ENCODE measurements at places on chromosomes 2 and 18. TPM values are rescaled to one million over a fixed set of nuclear protein-coding genes. Genes with fewer than 3 reads are reported as not detected.

TSGA10 gene
- total RNA-seq = 2.6 TPM

ANKAR gene
- total RNA-seq = 4.5 TPM

CABYR gene
- 7.9 TPM for total RNA-seq

DNA sequence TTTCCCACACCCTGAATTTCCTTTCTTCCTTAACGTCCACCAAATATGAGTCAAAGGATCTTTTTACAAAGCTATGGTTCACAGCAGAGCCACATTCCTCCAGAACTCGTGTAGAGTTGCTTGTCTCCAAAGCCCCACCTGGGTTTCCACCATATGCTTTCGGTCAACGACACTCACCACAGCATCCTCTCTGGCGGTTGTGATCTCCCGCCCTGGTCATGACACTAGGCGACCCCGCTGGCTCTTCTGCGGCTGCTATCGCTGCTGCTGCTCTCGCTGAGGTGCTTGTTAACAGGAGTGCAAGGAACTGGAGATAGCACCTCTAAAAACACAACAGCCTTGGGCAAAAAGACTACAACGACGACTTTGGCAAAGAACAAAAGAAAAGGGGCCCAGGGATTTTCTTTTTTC, 340 bp downstream of the SLC40A1 start:
- H3K27me3 ChIP-seq = peaks cover 13% of the 10 kb centered on the region
- H3K4me1 ChIP-seq = peaks cover 5% of the 10 kb centered on the region
- no peak for DNase-seq
- H3K27ac ChIP-seq = no peak overlapping the region
- peak overlapping the region; percentile 55 for H3K4me3 ChIP-seq

WNT10A gene
- total RNA-seq = 0.47 TPM

GRCh38 chr18:9872823-9873222, 12.9 kb upstream of the TXNDC2 start:
- H3K36me3 ChIP-seq = no peaks in the 10 kb centered on the region
- no peak overlapping the region for H3K4me3 ChIP-seq
- no peak for DNase-seq
- H3K27me3 ChIP-seq = no peaks in the 10 kb centered on the region
- H3K4me1 ChIP-seq = peaks cover 34% of the 10 kb centered on the region
- no peak overlapping the region for H3K27ac ChIP-seq

- no peak overlapping the region for H3K4me3 ChIP-seq
- no peaks in the 10 kb centered on the region for H3K36me3 ChIP-seq
- no peak overlapping the region for H3K27ac ChIP-seq
- peak; percentile 73 for DNase-seq
These were observed 18.1 kb downstream of the LPIN2 start for GRCh38 chr18:2994603-2995432.

LRRTM4 gene
- 0.15 TPM for total RNA-seq

GRCh38 chr2:175398848-175399247, 217.3 kb upstream of the ATP5MC3 start:
- no peak overlapping the region for H3K27ac ChIP-seq
- H3K36me3 ChIP-seq = no peaks in the 10 kb centered on the region
- DNase-seq = no peak
- H3K4me3 ChIP-seq = no peak overlapping the region
- peaks cover 35% of the 10 kb centered on the region for H3K4me1 ChIP-seq

- H3K4me1 ChIP-seq = no peaks in the 10 kb centered on the region
- no peak for DNase-seq
These were observed 59.6 kb upstream of the C2orf15 start for GRCh38 chr2:99081891-99082290.

DNA sequence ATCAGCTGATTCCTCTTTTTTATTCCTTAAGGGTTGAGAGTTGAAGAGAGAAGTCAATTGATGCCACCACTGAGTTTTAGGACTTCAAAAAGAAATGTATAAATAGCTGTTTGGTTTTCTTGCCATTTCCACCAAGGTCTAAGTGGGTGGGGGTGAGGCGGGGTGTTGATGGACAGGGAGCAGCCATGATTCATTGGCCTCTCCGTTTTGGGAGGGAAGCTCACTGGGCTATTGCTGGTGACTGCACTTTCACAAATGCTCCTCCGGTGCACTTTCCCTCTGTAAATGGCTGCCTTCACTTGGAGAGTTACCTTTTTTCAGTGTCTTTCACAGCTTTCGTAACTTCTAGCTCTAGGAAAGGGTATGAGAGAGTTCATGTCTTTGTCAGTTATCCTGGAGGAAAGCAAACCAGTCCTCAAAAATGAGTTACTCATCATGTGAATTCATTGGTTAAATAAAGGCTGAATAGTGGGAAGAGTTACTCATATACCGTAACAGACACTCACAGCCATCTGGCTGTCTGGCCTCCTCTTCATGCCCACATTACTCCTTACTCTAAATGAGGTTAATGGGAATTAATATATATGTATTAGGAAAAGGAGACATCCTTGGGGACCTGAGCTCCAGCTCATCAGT, 17.4 kb upstream of the CTAGE1 start:
- no peaks in the 10 kb centered on the region for H3K36me3 ChIP-seq
- H3K27me3 ChIP-seq = no peaks in the 10 kb centered on the region
- H3K4me3 ChIP-seq = no peak overlapping the region
- DNase-seq = no peak

UGT1A10 gene
- not detected for total RNA-seq

DNA sequence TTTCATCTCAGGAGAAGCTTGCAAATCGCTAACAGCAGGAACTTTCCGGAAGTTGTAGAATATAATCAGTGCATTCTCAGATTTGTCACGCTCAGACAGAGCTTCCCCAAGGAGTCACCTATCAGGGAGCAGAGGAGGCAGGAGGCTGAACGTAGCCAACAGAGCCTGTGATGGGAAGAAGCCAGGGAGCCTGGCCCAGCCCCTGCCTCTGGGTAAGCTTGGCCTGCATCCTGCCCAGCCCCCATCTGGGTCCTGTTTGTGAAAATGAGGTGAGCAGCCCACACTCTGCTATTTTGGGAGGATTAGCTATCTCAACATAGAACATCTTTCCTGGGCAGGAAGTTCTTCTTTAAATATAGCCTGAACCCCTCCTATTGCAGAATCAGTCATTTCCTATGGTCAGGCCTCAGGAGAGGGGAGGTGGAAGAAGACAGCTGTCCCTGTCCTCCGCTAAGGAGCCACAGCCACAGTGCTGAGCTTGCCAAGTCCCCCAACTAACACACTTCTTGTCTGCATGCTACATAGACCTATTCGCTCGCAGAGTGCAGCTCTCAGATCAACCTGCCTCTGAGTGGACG, 19.2 kb upstream of the PKDCC start:
- peaks cover 68% of the 10 kb centered on the region for H3K4me1 ChIP-seq
- H3K27ac ChIP-seq = peak overlapping the region; percentile 78
- H3K36me3 ChIP-seq = no peaks in the 10 kb centered on the region
- H3K4me3 ChIP-seq = no peak overlapping the region

DNA sequence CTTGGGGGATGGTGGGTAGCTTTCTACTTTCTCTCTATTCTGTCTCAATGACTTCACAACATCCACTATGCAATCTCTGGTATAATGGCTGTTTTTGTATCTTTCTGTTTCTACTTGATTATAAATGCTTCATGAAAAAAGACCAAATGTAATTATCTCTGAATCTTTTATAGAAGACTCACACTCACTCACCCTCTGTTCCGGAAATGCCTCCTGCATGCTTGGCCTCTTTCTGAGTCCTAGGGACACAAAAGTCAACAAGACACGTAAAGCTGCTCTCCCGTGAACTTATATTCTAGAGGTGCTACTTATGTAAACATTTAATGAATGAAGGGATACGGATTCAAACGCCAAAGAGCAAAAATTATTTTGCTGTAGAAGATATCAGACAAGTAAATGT, 502.2 kb upstream of the SOX11 start:
- H3K4me1 ChIP-seq = peaks cover 15% of the 10 kb centered on the region
- no peaks in the 10 kb centered on the region for H3K36me3 ChIP-seq
- H3K4me3 ChIP-seq = no peak overlapping the region
- DNase-seq = peak; percentile 83
- H3K27me3 ChIP-seq = no peaks in the 10 kb centered on the region

GRCh38 chr2:170044751-170045478, 133.0 kb upstream of the MYO3B start:
- peaks cover 4% of the 10 kb centered on the region for H3K4me1 ChIP-seq
- H3K36me3 ChIP-seq = no peaks in the 10 kb centered on the region
- H3K27ac ChIP-seq = no peak overlapping the region
- DNase-seq = no peak

GRCh38 chr2:68905116-68905515, 33.9 kb upstream of the BMP10 start:
- no peaks in the 10 kb centered on the region for H3K36me3 ChIP-seq
- H3K4me3 ChIP-seq = no peak overlapping the region
- no peaks in the 10 kb centered on the region for H3K27me3 ChIP-seq
- peaks cover 19% of the 10 kb centered on the region for H3K4me1 ChIP-seq
- H3K27ac ChIP-seq = no peak overlapping the region
- DNase-seq = no peak

EFHD1 gene
- total RNA-seq = 1.4 TPM

DNA sequence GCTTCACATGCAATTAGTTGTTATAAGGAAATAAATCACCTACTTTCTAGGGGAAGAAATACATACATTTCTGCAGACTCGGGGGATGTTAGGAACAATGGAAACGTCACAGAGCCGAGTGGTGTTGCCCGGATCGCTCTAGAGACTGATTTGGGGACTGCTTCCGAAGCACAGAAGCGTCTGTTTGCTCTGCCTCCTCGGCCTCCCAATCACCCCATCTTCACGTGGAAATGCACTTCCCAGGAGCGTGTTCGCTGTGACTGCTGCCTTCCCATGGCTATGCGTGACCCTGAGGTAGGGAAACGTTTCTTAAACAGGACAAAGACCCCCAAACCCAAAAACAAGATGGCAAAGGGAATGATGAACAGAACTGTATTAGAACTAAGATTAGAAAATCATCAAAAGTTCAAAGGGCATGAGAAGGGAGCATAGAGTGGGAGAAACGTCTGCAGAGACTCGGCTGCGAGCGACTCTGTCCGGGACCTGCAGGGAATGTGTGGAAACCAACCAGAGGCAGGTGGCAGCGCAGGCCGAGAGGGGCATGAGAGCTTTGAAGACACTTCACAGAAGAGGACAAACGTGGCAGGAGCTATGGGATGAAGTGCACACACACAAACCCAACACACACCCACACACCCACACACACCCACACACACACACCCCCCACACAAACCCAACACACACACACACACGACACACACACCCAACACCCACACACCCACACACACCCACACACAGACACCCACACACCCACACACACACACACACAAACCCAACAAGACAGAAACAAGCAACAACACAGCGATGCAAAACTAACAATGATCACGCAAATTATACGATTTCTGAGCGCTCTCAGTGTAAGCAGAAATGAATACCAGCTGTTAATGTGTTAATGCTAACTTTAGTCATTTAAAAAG, 41.3 kb downstream of the RTP5 start:
- no peak overlapping the region for H3K4me3 ChIP-seq
- no peaks in the 10 kb centered on the region for H3K4me1 ChIP-seq
- H3K36me3 ChIP-seq = no peaks in the 10 kb centered on the region
- no peaks in the 10 kb centered on the region for H3K27me3 ChIP-seq
- DNase-seq = no peak
- H3K27ac ChIP-seq = no peak overlapping the region

DNA sequence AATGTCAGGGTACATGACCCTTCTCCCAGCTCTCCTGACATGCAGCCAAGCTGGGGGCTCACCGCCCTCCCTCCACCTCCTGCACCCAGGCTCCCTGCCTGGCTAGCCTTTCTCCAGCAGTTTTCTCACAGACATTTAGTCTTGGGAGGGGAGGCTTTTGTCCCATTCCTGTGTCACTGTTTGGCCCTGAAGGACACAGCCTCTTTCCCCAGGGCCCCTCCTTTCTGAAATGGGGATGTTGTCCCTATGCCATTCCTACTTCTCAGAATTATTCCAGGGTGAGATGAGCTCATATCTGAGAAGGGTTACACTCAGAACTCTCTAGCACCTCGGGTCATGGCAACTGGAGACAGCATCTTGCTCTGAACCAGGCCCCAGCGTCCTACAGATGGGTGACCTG, 47.3 kb upstream of the MRPL33 start:
- no peaks in the 10 kb centered on the region for H3K4me1 ChIP-seq
- no peak overlapping the region for H3K4me3 ChIP-seq
- H3K27me3 ChIP-seq = no peaks in the 10 kb centered on the region
- no peak for DNase-seq
- no peaks in the 10 kb centered on the region for H3K36me3 ChIP-seq

SNTG2 gene
- total RNA-seq = 3.7 TPM

- peak overlapping the region; percentile 84 for H3K4me3 ChIP-seq
- no peaks in the 10 kb centered on the region for H3K27me3 ChIP-seq
- H3K36me3 ChIP-seq = peaks cover 25% of the 10 kb centered on the region
- peaks cover 15% of the 10 kb centered on the region for H3K4me1 ChIP-seq
These were observed 403 bp downstream of the PNO1 start for GRCh38 chr2:68158134-68158447.

DNA sequence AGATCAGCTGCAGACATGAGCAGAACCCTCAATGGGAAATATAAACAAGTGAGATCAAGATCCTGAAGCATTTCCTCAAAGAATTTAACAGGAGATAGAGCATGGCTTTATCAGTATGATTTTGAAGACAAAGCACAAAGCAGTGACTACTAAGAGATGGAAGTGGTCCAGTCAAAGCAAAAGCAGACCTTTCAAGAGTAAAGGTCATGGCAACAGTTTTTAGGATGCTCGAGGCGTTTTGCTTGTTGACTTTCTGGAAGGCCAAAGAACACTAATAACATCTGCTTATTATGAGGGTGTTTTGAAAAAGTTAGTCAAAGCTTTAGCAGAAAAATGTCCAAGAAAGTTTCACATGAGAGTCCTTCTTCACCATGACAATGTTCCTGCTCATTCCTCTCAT, 128.5 kb downstream of the KCNE4 start:
- no peak for DNase-seq
- H3K36me3 ChIP-seq = no peaks in the 10 kb centered on the region
- peaks cover 17% of the 10 kb centered on the region for H3K4me1 ChIP-seq
- H3K27me3 ChIP-seq = no peaks in the 10 kb centered on the region
- no peak overlapping the region for H3K4me3 ChIP-seq
- H3K27ac ChIP-seq = no peak overlapping the region

DNA sequence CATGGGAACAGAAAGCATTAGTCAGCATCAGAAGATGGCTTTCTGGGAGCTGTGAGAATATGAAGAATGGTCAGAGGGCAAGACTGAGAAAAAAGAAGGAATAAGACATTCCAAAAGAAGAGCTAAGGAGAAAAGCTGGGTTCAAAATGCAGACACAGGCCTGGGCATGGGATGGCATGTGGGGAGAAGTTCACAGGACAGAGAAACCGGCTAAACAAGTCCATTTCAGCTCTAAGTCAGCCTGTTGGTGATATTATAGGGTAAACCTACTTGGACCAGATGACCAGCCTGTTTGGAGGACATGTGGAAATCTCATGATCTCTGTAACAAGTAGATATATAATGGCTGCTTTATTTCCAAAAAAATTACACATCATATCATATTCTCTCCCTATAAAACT, 91.7 kb upstream of the MEIS1 start:
- H3K27me3 ChIP-seq = no peaks in the 10 kb centered on the region
- H3K27ac ChIP-seq = no peak overlapping the region
- no peak overlapping the region for H3K4me3 ChIP-seq
- peaks cover 8% of the 10 kb centered on the region for H3K4me1 ChIP-seq
- H3K36me3 ChIP-seq = no peaks in the 10 kb centered on the region

GRCh38 chr2:103754530-103754929, 992.7 kb downstream of the TMEM182 start:
- H3K4me3 ChIP-seq = no peak overlapping the region
- no peaks in the 10 kb centered on the region for H3K4me1 ChIP-seq
- H3K27me3 ChIP-seq = no peaks in the 10 kb centered on the region
- no peak for DNase-seq
- H3K36me3 ChIP-seq = no peaks in the 10 kb centered on the region

GRCh38 chr2:159907909-159908308, 109.9 kb upstream of the CD302 start:
- H3K27me3 ChIP-seq = peaks cover 56% of the 10 kb centered on the region
- DNase-seq = no peak
- H3K4me1 ChIP-seq = peaks cover 7% of the 10 kb centered on the region
- no peaks in the 10 kb centered on the region for H3K36me3 ChIP-seq

GPR55 gene
- total RNA-seq = not detected
